Uterus (tissue), 4 donors: ENCODE measurements at places on chromosomes 7 and 10.
A peak's percentile ranks its signal among the peaks of the same experiment; 100 is the strongest.

- no peak for DNase-seq
Measured at GRCh38 chr10:102116656-102117055, 3.5 kb downstream of the LDB1 start.

GRCh38 chr7:142908921-142909890, 23.7 kb upstream of the TRPV6 start:
- DNase-seq: no peak

GRCh38 chr7:92425311-92425947, 21.9 kb upstream of the GATAD1 start:
- DNase-seq: no peak

DNA sequence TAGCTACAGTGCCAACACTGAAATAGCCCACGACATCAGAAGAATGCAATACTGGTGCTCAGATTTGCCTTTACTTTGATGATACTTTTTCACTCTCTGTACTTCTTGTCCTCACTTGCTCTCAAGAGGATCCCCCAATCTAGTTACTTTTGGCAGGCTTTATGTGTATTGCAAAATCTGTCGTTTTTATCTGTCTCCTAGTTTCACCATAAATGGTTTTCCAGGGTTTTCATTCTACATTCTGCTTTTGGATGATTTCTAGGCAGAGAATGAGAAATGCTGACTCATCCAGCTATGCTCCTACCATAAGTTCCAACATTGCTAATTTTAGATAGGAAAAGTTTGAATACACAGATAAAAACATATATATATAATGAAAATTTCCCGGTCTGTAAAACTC, 659.5 kb upstream of the NRG3 start:
- no peak for DNase-seq

DNA sequence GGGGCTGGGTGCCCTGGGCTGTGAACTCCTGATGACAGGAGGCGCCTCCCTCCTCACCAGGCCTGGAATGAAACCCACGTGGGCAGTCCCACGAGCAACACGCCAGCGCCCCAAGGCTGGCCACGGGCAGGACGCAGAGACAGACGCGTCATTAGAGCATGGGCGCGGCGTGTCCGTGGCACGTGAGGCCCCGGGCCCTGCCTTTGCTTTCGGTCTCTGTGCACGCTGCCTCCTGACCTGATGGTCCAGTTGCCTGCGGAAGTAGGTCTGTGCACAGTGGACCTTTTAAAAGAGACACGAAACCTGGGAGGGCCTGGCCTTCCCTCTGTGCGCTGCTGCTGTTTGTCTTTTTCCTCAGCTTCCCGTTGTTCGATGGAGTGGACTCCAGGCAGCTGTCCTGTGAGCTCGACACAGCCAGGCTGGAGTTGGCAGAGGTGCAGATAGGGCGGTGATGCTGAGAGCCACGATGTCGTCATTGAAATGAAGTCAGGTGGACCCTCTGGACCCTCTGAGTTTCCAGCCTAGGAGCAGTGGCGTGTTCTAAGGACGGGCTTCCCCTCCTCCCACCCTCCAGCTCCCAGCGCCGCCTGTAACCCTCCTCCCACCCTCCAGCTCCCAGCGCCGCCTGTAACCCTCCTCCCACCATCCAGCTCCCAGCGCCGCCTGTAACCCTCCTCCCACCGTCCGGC, 40.1 kb upstream of the CFAP46 start:
- DNase-seq: peak; percentile 59

- DNase-seq: no peak
Measured at GRCh38 chr7:141617280-141617679, 66.1 kb downstream of the AGK start.

GRCh38 chr10:6108631-6109443, 20.0 kb downstream of the RBM17 start:
- no peak for DNase-seq

GRCh38 chr7:70523249-70523988, 608.5 kb upstream of the GALNT17 start:
- DNase-seq: no peak

DNA sequence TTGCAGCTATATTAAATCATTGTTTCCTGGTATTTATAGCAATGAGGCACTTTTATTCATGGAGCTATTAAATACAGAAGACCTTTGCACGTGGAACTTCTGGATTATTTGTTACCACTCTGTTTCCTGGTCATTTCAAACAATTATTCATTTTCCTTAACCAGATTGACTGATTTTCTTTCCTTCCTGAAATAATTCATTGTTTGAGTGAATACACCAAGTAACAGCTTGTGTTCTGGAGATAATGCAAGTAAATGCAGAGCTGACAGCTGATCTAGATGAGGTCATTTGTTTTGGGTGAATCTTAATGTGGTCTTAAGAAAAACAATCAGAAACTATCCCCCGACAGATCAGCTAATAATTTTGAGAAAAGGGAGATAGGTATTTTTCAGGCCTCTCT, 497.7 kb downstream of the KIF20B start:
- DNase-seq: no peak

GRCh38 chr10:65611592-65611991, 1314.2 kb upstream of the LRRTM3 start:
- no peak for DNase-seq
